ENCODE measurements at places on chromosomes 13 and 19.

DNA sequence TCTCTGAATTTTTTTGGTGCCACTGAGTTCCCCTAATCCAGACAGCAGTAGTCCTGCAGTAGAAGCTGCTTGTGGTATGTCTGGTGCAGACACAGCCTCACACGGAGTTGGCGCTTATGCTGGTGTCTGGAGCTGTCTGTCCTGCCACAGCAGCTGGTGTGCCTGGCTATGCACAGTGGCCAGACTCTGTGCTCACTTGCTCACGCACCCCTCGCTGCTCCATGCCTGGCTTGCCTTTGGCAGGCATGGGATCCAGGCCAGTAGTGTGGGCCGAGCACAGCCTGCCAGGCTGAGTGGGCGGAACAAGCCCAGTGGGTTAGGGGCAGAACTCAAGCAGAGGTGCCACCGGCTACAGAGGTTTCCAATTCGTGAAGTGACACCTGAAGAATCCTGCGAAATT is 845.9 kb upstream of the PCDH9 start:
- no peak for DNase-seq

DNA sequence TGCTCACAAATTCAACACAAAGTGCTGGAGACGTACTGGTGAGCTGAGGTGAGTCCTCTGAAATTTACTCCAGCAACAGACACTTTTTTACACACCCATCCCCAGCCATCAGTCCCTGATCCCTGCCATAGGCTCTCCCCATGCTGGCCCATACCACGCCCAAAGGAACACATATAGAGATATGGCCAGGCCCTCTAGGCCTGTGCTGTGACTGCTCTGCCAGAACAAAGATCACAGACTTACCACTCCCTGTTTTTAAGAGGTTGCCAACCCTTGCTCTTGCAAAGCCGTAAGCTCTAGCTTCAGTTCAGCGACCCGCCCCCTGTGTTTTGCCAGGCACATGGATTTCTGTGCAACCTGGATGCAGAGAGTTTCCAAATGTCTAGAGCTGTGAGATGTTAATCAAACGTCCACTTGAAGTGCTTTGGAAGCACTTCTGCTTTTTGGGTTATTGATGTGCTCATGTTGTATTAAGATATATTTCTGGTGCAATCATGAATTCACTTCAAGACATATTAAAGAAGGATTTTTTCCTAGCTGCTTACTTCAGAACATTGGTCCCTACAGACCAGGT is 59.7 kb downstream of the DLEU7 start:
- no peak for DNase-seq

GRCh38 chr19:49165865-49166301 is 8.3 kb downstream of the TRPM4 start:
- DNase-seq = no peak

- no peak for DNase-seq
Measured at GRCh38 chr19:291006-291521, at the start of gene PLPP2. Gene PLPP2 (minus strand): TSS chr19:291403. CDS start chr19:291336, 67 bp downstream.

- peak; percentile 11 for DNase-seq
Measured at GRCh38 chr13:26327940-26328725, 74.2 kb downstream of the CDK8 start.

DNA sequence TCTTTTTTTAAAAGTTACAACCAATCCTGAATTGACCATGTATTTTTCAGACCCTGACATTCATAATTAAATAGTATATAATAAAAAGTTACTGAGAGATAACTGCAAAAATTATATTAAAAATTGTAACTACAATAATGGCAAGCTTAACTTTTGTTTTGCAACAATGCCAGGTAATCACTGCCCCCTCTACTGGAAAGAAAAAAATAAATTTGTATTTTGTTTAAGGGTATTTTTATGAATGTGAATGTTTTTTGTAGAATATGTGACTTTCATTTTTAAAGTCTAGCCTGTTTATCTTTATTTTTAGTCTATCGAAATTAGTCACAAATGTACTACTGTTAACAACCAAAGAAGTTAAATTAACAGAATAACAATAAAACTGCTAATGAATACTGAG is 21.7 kb downstream of the MRPS31 start:
- no peak for DNase-seq

DNA sequence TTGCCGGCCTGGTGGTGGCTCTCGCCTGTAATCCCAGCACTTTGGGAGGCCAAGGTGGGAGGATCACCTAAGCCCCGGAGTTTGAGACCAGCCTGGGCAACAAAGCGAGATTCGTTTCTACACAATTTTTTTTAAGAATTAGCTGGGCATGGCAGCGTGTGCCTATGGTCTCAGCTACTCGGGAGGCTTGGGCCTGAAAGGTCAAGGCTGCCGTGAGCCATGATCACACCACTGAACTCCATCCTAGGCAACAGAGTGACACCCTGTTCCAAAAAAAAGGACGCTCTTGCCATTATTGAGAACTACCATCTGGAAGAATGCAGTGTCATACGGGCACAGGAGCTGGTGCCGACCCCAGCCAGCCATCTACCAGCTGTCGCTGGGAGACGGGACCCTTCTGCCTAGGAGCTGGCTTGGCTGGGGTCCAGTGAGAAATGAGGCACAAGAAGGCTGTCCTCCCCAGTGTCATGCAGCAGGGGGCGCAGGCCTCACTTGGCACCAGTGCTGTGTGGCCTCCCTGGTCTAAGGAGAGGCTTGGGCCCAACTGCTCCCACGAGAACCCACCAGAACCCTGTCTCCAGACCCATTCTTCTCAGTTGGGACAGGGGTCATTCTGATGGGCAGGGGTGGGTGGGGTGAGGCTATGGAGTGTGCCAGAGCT is 12.2 kb upstream of the RELB start:
- DNase-seq = peak; percentile 56

GRCh38 chr19:17915940-17916593 is 16.7 kb upstream of the CCDC124 start:
- DNase-seq = no peak

GRCh38 chr19:57443121-57443696 is 8.1 kb downstream of the ZNF749 start:
- DNase-seq = no peak

DNA sequence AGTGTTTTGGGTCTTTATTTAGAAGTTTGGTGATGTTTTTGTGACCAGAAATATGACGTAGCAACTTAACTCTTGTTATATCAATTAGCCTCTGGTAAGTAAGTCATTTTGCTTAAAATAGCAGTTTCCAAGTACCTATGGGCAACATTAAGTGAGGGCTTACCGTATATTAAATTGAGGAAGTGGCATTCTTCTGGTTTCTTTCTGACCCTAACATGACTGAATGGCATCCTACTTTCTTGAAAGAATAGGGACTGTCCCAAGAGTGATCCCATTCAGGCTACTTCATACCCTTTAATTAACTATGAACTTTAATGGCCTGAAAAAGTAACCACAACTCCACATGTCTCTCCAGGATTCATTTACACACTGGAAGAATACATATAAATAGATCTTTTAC is 106.6 kb downstream of the MZT1 start:
- DNase-seq = no peak

- DNase-seq = peak; percentile 28
Measured at GRCh38 chr13:43730642-43731041, 56.1 kb downstream of the ENOX1 start.

- peak; percentile 35 for DNase-seq
Measured at GRCh38 chr13:24683838-24684599, 3.8 kb downstream of the ATP12A start.

GRCh38 chr13:44347949-44348348 is 25.7 kb upstream of the SERP2 start:
- peak; percentile 14 for DNase-seq

DNA sequence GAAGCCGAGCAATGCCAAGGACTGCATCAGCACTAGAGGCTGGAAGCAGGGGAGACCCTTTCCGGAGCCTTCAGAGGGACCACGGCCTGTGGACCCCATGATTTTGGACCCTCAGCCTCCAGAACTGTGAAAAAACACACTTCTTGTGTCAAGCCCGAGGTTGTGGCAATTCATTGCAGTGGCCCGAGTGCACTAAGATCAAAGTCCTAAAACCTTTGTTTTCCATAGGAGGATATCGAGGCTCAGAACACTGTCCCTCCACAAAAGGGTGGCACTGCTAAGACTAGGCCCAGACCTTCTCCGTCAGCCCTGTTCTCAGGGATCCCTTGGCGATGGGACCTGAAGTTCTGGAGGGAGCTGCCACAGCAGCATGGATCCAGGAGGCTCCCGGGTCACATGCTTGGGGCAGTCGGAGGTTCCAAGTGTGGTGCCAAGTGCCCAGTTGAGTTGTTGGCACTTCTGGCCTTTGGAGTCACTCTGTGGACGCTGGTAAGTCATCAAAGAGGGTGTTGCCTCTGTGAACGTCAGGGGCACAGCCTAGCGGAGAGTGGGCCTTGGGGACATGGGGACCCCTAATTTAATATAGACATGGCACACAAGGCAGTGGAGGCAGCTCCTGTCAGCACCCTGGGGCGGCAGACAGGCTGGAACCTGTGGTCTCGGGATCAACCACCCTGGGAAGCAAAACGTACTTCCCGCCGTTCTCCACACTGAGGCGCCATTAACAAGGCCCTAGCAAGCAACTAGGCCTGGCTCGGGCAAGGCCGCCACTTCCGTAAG is 199.2 kb downstream of the COL4A1 start:
- no peak for DNase-seq

GRCh38 chr13:99585609-99586008 is 84.3 kb downstream of the TM9SF2 start:
- DNase-seq = peak; percentile 28

DNA sequence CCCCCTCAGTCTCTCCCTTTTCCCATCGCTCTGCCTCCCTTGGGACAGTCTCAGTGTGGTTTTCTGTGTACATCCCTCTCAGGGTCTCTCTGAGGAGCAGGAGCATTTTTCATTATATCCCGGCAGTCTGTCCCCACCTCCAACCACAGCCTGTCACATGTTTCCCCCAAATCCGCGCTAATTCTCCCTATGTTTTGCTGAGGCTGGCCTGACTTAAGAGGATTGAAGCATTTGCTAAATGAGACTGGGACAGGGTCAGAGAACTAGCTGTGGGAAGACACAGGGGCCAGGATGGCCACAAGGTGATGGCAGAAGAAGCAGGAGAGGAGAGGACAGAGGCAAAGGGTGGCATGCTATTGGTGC is 5.5 kb downstream of the TPRX1 start:
- DNase-seq = no peak

DNA sequence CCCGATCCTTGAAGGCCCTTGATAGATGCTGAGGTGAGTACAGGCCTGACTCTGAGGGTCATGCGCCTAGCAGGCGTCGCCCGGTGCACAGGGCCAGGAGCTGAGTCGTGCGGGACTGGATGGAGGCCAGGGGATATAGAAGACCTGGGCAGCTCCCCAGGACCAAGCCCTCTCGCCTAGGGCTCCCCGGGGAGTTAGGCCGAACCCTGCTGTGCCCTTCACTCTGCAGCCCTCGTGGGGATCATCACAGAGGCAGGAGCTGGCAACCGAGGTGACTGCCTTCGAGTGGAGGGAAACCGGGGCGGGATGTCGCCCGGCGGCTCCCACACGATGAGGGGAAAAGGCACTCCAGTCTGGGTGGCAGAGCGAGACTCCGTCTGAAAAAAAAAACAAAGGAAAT is 11.7 kb downstream of the CSNK1G2 start:
- no peak for DNase-seq

DNA sequence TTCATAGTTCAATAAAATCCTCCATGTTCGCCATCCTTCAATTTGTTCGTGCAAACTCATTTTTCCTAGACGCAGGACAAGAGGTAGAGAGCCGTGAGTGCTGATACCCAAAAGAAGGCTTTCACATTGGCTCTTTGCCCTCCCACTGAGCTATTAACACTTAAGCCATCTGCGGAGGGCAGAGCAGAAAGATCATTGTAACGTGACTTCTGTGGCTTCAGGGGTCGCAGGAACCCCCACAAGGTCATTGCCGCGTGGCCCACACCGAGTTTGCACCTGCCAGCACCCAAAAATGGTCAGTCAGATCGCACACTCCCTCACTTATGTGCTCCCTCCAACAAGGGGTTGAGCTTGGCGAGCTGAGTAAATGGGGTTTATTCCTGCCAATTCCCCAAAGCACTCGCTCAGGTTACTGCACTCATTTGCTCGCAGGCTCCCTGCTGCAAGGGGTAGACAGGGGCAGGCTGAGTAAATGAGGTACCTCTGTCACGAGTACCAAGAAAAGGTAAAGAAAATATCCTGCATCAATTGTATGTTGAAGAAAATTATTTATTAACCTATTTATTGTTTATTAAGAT is 144.1 kb downstream of the PRR20E start:
- DNase-seq = no peak

GRCh38 chr19:43790587-43790986 is 9.8 kb upstream of the KCNN4 start:
- no peak for DNase-seq

GRCh38 chr19:15629003-15629880 is 11.5 kb upstream of the CYP4F3 start:
- peak; percentile 50 for DNase-seq

DNA sequence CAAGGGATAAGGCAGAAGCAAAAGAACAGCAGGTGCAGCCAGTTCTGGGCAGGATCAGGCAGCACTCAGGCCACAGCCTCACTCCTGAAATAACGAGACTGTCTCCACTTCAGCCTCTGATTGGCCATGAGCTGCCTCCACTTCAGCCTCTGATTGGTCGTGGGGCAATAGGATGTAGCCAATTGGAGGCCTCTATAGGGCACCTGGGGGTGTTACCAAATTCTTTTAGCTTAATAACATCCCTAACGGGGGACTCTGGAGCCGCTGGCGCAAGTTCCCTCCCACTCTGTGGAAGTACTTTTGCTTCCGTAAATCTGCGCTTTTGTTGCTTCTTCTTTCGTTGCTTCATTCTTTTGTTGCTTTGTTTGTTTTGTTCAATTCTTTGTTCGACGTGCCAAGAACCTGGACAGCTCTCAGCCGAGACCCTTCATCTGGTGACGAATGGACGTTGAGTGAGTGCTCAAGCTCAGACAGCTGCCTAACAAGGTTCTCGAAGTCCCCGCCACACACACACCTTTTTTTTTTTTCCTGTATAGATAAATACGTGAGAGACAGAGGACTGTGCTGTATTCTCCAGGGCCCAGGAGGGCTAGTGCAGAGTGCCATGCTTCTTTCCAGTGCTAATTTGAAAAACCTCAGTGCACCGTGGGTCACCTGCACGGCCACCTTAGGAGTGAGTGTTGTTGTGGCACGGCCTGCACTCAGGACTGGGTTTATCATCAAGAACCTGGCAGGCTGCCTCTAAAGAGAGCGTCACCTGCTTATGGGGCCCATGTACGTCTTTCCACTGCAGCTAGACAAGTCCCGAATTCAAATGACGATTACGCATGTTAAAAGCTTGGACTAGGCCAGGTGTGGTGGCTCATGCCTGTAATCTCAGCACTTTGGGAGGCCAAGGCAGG is 32.0 kb upstream of the TUBGCP3 start:
- DNase-seq = peak; percentile 21

DNA sequence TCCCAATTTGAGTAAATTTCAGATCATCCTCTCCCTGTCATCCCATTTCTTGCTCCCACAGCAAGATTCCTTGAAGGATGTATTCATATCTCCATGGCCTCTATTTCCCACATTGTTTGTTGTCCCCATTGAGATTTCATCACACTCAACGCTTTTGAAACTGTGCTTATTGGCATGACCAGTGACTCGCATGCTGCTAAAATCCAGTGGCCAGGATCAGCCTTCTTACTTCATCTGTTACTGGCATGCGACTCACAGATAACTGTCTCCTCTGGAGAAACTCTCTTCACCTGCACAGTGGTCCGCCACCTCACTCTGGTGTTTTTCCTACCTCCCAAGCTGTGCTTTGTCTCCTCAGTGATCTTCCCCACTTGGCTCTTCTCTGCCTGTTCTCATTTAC is 95.8 kb downstream of the WASF3 start:
- peak; percentile 40 for DNase-seq

Measured in iris pigment epithelial cell (primary cell).